ENCODE measurements at places on chromosomes 3 and 15.

DNA sequence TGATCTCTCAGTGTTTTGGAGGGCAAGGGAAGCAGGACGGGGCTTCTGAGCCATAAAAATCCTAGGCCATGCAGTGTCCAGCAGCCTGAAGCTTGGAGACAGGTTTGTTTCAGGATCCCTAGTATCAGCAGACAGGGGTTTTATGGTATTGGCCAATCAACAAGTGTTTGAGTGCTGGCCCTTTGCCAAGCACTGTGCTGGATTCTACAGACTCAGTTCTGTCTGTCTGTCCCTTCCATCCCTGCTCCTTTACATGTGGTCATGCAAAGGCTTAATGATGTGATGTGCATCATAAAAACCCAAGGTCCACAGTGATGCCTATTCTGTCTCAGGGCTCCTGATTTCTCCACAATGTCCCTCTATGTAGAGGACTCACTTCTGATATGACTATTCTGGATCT is 184.1 kb downstream of the LRTM1 start:
- no peak for DNase-seq

- no peak for DNase-seq
Observed at GRCh38 chr15:50828610-50829206, 63.2 kb upstream of the SPPL2A start.

GRCh38 chr3:71578054-71578751 is 5.3 kb downstream of the FOXP1 start:
- no peak for DNase-seq

DNA sequence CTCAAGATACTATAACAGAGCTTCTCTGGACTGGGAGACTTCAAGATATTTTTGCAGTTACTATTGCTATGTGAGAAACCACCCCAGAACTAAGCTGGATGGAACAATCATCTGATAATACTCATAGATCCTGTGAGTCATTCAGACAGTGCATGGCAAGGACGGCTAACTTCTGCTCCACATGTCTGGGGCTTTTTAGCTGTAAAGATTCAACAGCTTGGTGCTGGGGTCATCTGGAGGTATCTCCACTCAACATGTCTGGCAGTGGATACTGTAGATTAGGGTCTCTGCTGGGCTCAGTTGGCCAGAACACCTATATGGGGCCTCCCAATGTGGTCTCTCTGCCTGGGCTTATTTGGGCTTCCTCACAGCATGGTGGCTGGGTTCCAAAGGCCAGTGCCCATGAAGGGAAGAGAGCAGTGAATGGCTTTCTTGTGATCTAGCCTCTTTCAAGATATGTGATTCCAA is 117.3 kb upstream of the SLC7A14 start:
- DNase-seq = no peak

DNA sequence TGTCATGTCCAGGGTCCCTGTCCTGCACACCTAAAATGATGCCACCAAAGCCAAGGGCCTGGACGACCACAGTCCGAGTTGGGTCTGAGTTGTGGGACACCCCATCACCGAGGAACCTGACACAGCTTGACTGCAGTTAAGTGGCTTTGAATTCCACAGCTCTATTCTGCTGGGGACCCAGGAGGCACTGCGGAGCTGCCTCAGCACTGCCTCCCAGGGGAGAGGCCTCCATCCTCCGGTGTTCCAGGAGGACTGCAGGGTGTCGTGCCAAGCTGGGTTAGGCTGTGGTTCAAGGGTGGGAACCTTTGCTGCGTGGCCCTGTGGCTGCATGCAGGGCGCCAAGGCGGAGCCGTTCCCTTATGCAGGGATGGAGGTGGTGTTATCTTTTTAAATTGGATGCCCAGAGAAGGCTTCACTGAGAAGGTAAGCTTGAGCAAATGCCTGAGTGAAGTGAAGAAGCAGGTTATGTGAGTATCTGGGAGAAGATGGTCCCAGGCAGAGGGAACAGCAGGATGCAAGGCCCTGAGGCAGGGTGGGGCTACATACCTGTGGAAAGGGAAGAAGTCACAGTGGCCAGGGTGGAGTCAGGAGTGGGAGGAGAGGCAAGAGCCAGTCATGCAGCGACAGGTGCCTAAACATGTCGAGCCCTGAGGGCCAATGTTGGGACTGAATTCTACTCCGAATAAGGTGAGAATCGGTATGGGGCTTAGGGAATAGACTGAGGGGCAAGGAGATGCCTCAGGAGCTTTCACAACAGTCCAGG is 144.8 kb downstream of the TPRA1 start:
- DNase-seq = no peak

DNA sequence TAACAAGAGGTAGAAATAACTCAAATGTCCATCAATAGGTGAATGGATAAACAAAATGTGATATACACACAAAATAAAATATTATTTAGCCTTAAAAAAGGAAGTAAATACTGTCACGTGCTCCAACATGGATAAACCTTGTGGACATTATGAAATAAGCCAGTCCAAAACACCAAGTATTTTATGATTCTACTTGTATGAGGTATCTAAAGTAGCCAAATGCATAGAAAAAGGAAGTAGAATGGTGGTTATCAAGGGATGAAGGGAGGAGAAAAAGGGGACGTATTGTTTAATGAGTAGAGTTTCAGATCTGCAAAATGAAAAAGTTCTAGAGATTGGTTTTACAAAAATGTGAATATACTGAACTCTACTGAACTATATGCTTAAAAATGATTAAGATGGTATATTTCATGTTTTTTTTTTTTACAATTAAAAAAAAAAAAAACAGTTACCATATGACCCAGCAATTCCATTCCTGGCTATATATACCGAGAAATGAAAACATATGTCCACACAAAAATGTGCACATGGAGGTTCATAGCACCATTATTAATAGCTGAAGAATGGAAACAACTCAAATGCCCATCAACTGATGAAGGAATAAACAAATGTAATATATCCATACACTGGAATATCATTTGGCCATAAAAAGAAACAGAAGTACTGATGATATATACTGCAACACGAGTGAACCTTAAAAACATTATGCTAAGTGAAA is 29.1 kb upstream of the MAP6D1 start:
- no peak for DNase-seq

DNA sequence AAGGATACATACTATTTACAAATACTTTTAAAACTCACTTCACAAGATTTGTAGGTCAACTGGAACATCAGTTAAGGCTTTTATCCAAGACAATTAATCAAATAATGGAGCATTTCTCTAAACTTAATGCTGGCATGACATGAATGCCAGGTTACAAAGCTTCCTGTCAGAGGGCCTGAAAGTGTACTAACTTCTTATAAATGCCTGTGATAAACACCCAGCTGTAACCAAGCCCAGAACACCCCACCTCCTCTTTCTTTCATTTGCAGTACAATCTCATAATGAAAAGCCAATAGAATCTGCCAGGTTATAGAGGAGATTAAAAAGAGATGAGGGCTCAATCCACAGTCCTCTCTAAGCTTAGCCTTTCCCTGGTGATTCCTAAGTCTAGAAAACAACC is 214.4 kb downstream of the OSBPL10 start:
- no peak for DNase-seq

DNA sequence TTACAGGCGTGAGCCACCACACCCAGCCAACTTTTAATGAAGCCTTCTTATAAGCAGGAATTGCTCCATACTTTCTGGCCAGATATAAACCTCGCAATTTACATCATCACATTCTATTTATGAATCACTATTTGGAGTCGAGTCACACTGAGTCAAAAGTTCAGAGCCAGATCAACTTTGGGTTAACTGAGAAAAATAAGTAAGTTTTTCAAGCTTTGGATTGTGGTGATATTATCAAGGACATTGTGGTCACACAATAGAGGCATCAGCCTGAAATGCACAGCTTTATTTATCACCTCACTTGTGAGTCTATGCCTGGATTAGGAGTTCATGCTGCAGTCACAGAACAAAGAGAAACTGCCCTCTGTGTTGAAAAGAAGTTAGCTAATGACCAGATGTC is 1163.5 kb downstream of the ROBO1 start:
- no peak for DNase-seq

GRCh38 chr15:85718271-85718971 is 76.3 kb downstream of the KLHL25 start:
- DNase-seq = no peak

DNA sequence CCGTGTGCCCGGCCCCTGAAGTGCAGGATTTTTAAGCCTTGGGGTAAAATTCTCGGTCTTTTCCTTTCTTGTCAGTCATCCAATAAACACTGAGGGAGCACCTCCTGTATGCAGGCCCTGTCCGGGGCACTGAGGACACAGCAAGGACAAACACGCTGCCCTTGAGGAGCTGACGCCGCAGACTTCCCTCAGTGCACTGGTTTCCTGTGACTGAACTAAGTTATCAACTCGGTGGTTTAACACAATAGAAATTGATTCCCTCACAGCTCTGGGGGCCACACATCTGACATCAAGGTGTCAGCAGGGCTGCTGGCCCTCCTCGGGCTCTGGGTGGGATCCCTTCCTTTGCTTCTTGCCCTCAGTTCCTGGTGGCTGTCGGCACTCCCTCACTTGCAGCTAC is 65.1 kb downstream of the ZNF445 start:
- no peak for DNase-seq

DNA sequence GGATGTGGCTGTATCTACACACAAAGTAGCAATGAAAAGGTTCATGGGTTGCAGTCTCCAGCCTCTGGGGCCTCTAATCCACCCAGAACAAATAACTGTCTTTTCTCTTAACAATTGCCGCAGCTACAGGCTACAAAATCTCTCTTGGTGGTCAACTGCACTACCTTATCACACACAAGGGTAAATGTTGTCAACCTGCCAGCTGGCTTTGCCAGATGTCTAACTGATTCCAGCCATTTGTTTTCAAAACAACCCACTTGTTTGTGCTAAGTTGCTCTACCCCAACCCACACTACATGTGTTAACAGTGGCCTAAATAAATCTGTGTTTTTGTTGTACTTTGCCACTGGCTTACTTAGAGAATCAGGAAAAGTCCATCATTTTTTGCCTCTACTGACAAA is 447.3 kb downstream of the TAFA4 start:
- DNase-seq = no peak

DNA sequence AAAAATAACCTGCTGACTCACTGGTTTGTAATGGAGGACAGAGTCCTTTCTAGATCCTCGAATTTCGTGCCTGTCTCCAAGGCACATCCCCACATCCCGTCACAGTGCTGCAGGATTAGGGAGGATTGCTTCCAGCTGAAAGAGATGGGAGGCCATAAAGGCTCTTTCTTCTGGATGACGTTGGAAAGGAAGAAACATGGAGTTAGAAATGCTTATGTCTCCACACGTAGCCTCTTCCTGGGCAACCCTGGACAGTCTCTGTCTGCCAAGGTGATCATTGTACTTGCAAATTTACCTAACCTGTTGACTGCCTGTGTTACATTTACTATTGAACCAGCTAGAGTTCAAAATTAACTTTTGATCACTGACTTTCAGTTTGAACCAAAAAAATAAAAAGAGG is 27.6 kb upstream of the VILL start:
- DNase-seq = no peak

DNA sequence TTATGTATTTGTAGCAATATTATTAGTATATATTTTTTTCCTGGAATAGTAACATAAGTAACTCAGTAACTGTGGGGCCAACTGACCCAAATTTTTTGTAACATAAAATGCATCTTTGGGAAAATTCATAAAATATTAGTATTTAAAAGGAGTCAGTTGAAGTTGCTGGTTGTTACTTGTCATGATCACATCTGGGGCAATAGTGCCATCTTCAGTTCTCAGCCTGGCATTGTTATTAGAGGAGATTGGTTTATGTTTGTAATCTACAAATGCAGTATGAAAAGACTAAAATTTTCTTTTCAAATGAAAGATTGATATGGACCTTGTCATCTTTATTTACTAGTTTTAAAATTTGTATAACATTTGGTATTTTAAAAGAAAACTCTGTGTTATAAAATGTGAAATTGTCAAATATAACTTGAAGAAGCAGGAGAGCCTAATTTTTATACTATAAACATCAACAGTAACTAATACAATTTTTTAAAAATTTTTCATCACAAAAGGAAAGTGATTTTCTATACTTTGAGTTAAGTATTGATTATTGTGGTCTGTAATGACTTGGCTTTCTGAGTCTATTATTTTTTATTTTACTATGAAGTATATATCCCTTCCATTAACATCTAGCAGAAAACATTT is 38.8 kb upstream of the MLF1 start:
- DNase-seq = no peak

DNA sequence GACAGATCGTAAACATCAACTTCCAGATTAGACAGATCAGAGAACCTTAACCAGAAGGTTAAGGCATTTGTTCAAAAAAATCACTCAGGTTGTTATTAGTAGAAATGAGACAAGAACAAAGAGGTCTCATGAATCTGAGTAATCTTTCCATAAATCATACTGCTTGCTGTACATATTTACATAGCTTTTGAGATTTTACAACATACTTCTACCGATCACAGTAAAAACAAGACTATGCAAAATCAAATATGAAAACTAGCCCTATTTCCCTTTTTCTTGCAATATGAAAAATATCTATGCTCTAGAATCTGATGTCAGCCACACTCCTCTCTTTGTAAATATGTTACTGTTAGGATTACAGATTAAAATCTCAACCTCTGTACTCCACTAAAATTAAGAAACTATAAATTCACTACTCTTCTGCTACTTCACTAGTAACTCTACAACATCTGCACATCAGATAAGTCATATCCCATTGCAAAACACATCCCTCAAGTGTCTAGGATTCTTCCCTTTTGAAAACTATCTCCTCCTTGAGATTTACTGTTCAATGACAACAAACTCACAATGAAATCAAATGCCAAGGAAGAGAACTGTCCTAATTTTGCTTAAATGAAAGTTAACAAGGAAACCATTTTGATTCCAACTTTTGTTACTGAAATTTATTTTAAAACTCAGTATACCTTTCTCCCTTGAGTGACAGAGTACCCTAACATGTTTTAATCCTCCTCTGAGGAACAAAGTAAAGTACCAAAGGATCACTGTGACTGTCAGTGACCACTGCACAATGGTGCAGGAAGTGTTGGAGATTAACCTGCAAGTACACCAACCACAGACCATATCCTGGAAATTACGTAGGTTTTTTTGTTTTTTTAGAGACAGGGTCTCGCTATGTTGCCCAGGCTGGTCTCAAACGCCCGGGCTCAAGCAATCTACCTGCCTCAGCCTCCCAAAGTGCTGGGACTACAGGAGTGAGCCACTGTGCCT is 12.8 kb downstream of the DCUN1D1 start:
- no peak for DNase-seq

GRCh38 chr3:182092662-182093262 is 381.0 kb downstream of the SOX2 start:
- DNase-seq = no peak

GRCh38 chr3:194130807-194131589 is 5.0 kb upstream of the HES1 start:
- DNase-seq = no peak

GRCh38 chr15:38406436-38406835 is 47.5 kb upstream of the FAM98B start:
- DNase-seq = no peak

Measured in activated T-cell treated with anti-CD3 and anti-CD28 coated beads for 48 hours (primary cell).